ENCODE measurements at places on chromosomes 2 and 18.

GRCh38 chr2:112690853-112691401, 29.9 kb upstream of the NT5DC4 start:
- DNase-seq, result no peak

DNA sequence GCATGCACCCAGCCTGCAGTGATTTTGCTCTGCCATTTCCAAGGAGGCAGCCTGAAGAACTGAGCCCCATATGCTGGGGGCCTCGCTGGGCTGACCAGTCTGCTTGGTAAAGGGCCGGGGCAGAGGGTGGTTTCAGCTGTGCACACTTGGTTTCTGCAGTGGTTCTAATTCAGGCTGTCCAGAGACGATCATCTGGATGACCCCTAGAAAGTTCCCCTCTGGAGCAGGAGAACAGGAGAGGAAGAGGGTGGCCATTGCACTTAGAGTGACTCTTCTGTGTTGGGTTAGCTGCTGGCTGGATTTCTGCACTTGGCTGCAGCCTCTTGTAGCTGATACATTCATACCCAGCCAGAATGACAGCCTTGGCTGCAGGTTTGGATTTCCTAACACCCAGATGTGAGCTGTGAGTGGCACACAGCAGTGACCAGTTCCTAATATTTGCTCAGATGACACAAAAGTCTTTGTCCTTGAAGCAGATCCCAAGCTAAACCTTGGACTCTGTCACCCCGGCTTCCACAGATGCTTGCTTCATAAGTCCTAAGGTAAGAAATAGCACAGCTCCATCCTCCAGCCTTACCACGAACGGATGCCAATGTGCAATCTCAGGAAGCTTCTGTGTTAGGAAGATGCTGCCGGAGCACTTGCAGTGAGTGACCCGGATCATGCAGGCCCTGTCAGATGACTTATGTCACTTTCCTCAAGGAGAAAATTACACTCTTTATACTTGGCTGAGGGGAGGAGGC, 105.6 kb downstream of the HNRNPLL start:
- DNase-seq, result no peak

- DNase-seq, result no peak
These were observed 738.1 kb upstream of the NXPH2 start for GRCh38 chr2:139518321-139518720.

GRCh38 chr2:174174741-174175140, 73.6 kb downstream of the OLA1 start:
- DNase-seq, result no peak

DNA sequence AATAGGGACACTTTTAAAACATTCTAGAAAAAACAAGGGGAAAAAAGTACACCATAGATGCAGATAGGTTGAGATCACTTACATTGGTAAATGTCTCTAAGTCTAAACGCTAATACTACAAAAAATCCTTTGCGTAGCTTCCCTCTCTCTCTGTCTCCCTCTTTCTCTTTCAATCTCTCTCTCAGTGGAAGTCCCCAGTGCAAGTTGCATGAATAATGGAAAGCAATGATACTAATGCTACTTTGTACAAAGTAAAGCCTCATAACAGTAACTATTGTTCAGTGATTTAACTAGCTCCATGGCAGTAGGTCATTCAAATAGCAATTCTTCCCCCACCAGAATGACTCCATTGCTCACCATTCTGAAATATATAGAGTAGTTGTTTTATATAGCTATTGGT, 12.8 kb downstream of the MEIS1 start:
- DNase-seq, result no peak

DNA sequence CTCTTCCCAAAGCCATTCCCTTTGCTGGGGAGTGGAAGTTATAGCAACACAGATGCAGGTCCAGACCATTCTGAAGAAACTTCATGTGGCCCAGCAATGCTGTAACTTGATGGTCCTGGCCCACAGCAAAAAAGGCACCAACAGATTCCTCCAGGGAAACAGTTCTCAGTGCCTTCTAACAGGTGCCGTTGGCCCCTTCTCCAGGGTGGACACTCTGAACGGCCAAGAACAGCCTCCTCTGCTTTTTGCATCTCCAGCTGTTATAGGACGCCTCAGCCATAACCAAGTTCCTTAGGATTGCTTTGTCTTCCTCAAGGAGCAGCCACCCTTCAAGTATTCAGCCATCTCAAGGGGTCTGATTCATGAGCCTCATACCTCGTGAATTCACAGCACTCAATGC, 38.0 kb downstream of the MARCO start:
- DNase-seq, result no peak

DNA sequence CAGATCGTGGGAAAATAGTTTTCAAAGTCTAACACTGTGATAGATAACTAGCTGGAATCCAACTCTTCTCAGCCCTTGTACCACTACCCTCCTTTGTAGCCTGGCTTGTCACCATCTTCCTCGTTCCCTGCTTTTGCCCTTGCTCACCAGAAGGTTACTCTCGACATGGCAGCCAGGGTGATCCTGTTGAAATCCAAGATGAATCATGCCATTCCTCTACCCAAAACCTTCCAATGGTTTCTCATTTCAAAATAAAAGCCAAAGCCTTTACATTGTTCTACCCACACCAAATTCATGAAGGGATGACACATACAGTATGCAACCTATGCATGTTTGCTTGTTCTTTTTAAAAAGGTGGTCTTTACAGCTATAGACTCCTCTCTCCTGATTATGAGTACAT, 45.7 kb downstream of the STAT4 start:
- no peak for DNase-seq

GRCh38 chr18:52499016-52499415, 159.0 kb downstream of the DCC start:
- no peak for DNase-seq

- peak; percentile 36 for DNase-seq
These were observed 38.3 kb upstream of the IL1R1 start for GRCh38 chr2:102103992-102104871.
